NCI-H446 (cell line): ENCODE measurements at places on chromosomes 3 and 15.
A peak's percentile ranks its signal among the peaks of the same experiment; 100 is the strongest.

DNA sequence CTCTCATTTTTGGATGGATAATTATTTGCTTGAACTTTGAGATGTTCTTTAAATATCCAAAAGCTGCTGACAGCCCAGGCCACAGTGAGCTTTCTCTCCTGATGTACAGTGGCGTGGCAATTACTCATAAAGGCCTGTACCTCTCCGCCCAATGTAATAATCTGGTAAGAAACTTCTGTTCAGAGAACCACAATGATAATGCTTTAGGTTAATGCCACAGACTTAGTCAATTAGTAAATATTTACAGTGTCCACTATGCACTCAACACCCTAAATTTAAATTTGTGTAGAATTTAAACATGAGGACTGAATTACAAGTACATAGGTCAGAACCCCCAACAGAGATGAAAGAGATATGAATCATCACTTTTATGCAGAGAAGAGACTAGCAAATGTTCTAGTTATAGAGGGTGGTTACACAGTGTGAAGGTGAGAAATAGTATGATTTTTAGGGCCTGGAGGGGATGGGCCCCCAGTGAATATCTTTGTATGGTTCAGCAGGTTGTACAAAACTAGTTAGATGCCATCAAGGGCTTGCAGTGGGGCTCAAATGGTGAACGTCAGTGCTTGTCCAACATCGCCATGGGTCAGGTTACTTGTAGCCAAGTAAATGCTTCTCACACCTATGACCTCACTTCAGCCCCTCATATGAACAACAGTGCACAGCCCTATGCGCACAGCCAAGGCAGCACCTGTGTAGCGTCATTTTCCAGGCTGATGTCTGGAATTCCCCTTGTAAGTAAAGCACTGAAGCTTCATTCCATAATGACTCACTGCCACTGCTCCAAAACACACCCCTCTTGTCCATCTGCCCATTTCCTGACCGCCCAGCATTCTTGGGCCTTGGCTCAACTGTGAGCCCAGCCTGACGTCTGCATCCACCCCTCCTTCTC is 13.3 kb downstream of the ABHD2 start:
- DNase-seq = no peak

- DNase-seq = no peak
These were observed 2.0 kb upstream of the NFKBIZ start for GRCh38 chr3:101847328-101847727.

DNA sequence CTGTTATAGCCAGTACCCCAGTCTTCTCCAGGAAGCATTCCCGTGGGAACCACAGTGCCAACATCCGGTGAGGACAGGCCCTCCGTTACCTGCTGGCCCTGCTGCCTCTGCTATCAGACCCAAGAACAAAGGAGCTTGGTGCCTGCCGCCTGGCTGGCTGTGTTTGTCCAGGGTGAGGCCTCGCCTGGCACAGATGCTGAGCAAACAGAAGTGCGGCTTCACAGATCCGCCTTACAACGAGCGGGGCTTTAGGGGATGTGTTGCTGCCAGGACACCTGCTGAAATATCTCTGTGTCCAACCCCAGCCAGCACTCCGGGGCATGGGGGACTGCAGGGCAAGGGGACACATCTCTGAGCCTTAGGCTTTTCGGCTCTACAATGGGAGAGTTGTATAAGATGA is 2.2 kb upstream of the EPHB3 start:
- DNase-seq = no peak

GRCh38 chr3:102510663-102511062 is 75.8 kb downstream of the ZPLD1 start:
- no peak for DNase-seq

GRCh38 chr3:34374521-34374920 is 576.1 kb downstream of the PDCD6IP start:
- DNase-seq = no peak

- DNase-seq = no peak
These were observed 1054.2 kb downstream of the NAALADL2 start for GRCh38 chr3:175913286-175913685.

DNA sequence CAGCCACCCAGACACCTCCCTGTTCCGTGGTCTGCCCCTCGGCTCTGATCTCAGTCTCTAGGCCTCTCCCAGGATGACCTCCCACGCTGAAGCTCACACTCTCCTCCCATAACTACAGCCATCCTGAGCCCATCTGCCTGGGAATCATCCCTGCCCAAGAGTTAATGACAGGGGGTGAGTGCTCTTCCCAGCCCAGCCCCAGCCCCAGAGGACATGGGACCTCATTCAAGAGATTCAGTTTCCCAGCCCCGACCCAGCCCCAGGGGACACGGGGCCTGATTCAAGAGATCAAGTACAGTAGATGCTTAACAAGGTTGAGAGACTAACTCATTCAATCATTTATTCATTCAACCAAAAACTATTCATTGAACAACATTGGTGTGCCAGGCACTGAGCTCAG is 272.0 kb downstream of the XXYLT1 start:
- no peak for DNase-seq

DNA sequence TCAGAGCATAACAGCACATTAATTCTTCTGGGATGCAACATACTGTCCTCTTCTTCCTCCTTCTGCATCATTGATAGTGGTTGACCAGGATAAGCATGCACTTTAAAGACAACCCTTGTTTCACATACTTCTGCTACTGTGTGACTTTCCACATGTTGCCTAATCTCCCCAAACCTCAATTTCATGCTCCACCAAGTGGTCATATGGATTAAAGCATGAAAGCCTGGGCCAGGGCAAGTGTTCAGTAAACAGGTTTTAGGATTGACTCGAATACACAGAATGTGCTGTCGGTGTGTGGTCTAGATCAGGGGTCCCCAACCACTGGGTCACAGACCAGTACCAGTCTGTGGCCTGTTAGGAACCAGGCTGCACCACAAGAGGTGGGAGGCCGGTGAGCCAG is 22.5 kb upstream of the BFSP2 start:
- DNase-seq = peak; percentile 46

- DNase-seq = no peak
These were observed 650.4 kb upstream of the CADM2 start for GRCh38 chr3:84308379-84308778.

- DNase-seq = no peak
These were observed 80.2 kb upstream of the PXYLP1 start for GRCh38 chr3:141151439-141151838.

DNA sequence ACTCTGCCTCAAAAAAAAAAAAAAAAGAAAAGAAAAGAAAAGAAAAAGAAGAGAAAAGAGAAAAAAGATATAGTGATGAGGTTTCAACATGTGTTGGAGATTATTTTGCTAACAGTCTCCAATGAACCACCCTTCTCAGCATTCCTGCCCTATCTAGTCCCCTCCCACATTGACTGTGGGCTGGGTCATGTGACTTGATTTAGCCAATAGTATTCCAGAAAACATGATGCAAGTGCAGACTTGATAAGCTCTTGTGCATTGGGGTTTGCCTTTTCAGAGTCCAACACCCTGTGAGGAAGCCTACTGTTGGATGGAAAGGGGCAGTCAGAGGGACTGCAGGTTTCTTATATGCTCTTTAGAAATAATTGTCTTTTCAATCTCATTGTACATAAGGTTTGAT is 37.8 kb upstream of the MED12L start:
- peak; percentile 8 for DNase-seq

DNA sequence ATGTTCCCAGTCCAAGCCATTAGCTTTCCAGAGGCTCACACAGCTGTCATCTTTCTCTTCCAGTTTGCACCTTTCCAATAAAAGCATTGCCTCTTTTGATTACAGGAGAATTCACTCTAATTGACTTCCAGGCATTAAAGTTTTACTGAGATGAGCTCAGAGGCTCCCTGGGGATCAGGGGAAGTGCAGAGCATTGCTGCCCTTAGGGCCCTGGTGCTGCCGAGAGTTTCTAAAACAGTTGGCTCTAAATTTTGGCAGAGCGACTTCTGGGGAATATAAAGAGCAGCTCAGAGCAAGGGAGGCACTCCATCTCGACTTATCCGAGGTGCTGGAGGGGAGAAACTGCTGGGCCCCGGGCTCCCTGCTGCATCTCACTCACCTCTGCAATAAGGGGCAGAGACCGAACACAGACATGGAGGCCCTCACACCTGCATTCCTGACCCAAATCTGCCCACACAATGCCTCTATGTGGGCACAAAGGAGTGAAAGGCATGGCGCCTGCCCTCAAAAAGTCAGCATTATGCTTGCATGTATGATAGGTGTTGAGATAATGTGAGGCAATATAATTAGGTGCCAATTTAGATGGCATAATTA is 61.7 kb downstream of the SCN11A start:
- DNase-seq = no peak

GRCh38 chr3:58537412-58538301 is 667 bp upstream of the ACOX2 start:
- no peak for DNase-seq

- DNase-seq = no peak
These were observed 135.7 kb downstream of the FOXP1 start for GRCh38 chr3:71447803-71448202.

DNA sequence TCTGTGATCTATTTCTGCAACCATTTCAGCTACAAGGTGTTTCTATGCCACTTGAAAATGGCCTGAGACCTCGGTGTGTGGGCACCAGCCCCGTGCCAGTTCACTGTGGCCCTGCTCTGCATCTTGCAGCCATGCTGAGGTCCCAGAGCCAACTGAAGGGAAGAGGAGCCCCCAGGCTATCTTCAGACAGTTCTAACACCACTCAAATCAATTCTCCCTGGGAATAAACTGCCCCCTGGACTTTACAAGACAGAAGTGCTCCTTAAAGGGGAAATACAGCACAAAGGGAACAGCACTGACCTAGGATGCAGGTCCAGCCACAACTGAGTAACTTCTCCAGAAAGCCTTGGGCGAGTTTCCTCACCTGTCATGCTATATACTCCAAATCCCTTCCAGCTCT is 3.9 kb downstream of the XXYLT1 start:
- DNase-seq = no peak

DNA sequence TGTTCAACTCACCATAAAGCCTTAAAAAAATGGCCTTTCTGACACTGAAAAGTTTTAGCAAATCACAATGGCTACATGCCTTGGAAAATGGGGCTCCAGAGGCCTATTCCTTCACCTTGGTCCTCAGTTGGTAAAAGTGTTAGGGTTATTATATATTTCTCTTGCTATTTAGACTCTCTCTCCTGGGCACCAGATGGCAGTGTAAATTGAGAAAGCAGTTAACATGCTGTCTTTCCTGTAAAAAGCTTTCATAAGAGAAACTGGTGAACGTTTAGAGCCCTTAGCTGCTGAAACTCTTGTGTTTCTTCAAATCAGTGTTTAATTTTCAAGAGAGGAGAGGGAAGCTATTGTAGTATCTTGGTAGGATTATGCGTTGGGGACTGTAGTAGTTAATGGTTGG is 89.9 kb downstream of the LRTM1 start:
- no peak for DNase-seq

GRCh38 chr3:126508564-126508964 is 9.0 kb downstream of the UROC1 start:
- DNase-seq = no peak

DNA sequence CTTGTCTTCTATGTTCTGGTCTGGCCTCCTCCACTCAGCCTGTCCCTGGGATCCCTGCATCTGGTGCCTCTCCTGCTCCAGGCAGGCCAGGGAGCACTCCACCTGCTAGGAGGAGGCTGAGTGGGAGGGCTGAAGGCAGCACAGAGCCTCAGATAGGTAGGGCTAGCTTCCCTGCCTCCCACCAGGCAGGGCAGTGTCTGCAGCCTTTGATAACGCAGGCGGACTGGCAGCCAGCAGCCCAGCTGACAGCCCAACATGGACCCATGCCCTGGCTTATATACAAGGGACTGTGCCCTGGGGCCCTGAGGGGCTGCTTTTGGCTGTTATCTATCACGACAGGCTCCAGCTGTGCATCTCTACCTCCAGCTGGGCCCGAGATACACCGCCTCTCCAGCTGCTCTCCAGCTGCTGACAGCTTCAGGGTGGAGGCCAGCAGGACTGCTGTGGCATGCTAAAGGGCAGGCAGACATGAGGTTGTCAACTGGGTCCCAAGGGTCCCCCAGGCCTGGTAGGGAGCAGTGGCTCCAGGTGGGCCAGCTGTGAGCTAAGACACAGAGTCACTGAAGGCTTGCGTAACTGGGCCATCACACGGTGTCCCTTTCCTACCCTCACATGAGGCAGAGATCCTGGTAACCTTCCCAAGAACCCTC is 5.2 kb upstream of the CLK3 start:
- DNase-seq = peak; percentile 15

DNA sequence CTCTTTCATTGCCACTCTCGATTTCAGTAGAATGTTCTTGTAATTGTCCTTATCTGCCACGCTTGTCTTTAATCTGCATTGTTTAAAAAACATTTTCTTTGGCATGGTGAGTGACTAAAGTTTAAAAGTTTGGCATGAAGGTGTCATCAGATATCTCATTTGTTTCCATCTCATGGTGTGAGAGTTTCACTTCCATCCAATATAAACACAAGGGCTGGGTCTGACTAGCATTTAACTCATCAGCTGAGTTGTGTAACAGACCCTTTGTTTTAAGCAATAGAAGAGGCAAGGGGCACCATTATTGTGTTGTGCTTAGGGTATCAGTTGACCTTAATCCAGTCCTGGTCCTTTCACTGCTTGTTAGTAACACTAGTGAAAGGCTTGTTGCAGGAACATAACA is 49.9 kb upstream of the IL12A start:
- no peak for DNase-seq

GRCh38 chr15:60889491-60889890 is 339.6 kb downstream of the RORA start:
- no peak for DNase-seq
